Hematopoietic multipotent progenitor cell treated with erythropoietin and hydrocortisone succinate and interleukin-3 and kit ligand, for 17 days (in vitro differentiated cells): ENCODE measurements at places on chromosomes 7 and 10.

- DNase-seq, result no peak
Observed at GRCh38 chr10:43123361-43124093, 14.7 kb upstream of the CSGALNACT2 start.

DNA sequence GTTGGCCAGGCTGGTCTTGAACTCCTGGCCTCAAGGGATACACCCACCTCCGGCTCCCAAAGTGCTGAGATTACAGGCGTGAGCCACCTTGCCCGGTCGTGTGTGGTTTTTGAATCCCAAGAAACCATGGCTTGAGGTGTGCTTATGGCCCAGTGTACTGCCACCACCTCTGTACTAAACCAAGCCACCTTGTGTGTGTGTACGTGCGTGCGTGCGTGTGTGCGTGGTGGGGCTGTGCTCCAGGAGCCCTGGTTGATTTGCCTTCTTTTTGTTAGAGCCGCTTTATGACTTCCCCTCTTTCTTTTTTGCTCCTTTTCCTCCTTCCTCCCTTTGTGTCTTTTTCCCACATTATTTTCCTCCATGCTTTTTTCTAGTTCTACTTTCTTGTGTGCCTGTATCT is 121.4 kb downstream of the CAMK1D start:
- no peak for DNase-seq

GRCh38 chr10:43398939-43399319 is 10.1 kb downstream of the HNRNPF start:
- DNase-seq, result no peak

- DNase-seq, result no peak
Observed at GRCh38 chr10:12327074-12327473, 22.3 kb upstream of the CAMK1D start.

DNA sequence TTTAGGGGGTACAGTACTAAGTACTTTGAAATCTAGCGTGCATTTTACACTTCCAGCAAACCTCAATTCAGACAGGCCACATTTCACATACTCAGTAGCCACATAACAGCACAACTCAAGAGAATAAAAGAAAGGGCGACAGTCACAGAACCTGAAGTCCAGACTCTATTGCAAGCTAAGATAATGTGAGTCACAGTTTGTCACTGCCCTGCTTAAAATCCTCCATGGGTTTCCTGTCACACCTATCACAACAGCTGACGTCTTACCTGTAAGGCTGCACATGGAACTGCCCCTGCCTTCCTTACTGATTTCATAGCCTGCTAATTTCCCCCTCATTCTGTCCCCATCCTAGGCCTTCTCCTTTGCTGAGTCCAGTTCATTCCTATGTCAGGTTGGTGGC is 16.1 kb upstream of the CDK14 start:
- DNase-seq, result no peak

GRCh38 chr7:93723424-93724124 is 149.1 kb upstream of the CALCR start:
- DNase-seq, result no peak

DNA sequence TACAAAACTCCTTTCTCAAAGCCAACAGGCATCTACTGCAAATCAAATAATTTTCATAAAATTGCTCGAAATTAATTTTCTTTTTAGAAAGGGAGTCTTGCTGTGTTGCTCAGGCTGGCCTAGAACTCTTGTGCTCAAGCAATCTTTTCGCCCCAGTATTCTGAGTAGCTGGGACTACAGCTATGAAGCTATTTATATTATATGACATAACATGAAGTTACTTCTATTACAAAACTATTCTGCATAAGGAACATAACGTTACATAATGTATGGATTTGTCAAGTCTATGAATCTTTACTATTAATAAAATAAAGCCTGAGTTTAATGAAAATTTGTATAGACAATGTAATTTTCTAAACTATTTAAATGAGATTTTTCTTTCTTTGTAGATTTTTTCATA is 415.0 kb downstream of the PARD3 start:
- no peak for DNase-seq

DNA sequence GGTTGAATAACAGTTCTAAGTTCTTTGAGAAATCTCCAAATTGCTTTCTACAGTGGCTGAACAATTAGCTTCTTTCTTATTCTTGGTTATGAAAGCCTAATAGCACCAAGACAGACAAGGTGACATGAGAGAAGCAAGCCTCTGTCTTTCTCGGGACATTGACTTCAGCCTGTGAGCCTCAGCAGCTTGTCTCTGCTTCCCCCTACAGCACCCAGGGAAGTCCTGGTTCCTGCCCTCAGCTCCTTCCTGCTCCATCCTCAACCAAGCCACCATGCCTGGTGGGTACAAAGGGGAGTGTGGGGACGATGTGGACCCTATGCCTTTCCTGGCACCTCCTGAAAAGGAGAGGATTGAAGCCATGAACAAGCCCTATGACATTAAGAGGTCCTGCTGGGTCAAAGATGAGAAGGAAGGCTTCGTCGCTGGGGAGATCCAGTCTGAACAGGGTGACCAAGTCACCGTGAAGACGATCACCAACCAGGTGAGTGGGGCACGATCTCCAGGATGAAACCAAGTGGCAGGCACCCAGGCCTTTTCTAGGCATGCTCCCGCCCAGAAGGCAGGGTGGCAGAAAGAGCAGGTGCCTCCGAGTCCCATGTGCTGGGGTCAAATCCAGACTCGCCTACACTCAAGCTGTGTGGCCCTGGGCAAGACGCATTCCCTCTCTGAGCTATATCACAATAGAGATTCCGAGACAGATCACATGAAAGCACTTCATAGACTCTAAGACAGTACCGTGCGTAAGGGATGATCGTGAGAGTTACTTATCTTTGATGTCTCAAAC is 30.8 kb upstream of the KPNA7 start:
- no peak for DNase-seq

- no peak for DNase-seq
Observed at GRCh38 chr7:770741-771166, 43.7 kb upstream of the PRKAR1B start.

- DNase-seq, result no peak
Observed at GRCh38 chr10:14010769-14011574, 319.8 kb downstream of the FRMD4A start.

DNA sequence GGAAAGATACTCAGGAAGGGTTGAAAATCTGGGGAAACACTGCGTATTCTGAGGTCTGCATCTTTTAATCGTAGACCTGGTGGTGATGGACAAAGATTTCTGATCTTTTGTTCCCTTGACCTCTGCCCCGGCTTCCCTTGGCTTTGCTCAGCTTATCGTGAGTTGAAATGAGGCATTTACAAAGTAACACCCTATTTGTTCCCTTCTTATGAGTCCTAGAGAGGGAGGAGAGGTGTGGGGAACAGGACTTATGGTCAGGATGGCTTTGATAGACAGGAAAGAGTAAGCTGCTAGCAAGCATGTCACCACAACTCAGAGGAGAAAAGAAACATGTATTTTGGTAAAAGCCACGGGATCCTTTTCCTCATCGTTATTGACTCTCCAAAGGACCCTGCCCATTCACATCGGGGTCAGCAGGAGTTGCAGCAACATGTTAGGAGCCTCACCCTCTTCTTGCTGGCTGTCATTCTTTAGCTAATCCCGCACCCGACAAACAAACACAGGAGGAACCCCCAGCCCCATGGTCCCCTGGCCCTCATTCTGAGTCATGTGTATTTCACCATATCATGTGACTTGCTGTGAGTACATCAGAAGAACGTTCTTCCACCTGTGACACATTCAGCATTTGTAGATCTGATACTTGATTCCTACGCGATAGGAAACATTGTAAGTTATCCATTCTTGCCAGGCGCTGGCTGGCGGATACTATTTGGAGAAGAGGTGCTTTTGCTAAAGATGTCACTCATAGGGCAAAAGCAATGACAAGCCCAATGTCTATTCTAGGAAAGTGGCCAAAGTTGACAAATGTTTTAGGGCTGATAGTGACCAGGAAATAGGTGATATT is 170.1 kb downstream of the RTKN2 start:
- no peak for DNase-seq

DNA sequence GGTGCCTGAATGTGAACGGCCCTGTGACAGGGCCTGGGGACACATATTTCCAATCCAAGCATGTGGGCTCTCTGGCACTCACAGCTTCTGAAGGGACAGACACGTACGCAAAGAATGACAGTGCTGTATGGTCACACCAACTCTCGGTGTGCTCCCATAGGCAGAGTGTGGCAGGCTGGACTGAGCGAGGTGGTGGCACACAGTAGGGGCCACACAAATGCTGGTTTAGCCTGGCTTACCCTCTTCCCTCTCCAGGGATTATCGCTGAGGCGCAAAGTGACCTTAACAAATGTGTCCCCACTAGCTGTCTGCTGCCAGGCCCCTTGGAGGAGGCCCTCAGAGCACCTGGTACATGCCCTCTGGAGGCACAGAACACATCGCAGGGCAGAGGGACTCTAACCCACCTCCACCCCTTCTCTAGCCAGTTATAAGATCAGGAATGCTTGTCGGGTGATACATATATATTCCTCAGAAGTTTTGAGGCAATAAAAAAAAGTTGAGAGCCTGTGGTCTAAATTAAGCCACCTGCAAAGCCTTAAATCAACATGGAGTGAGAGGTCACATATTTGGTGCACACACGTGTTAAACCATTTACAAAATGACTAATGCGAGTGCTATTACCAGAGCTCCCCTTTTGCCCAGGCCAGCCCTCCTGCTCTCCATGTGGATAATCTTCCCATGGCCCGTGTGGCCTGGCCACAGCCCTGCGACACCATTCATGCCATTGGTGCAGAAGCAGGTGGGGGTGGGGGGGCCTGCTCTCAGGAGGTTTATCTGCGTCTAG is 262.8 kb upstream of the GRB10 start:
- DNase-seq, result no peak

GRCh38 chr7:17129218-17129617 is 169.2 kb upstream of the AHR start:
- no peak for DNase-seq

- DNase-seq, result no peak
Observed at GRCh38 chr10:126476246-126476645, 88.0 kb upstream of the ADAM12 start.

DNA sequence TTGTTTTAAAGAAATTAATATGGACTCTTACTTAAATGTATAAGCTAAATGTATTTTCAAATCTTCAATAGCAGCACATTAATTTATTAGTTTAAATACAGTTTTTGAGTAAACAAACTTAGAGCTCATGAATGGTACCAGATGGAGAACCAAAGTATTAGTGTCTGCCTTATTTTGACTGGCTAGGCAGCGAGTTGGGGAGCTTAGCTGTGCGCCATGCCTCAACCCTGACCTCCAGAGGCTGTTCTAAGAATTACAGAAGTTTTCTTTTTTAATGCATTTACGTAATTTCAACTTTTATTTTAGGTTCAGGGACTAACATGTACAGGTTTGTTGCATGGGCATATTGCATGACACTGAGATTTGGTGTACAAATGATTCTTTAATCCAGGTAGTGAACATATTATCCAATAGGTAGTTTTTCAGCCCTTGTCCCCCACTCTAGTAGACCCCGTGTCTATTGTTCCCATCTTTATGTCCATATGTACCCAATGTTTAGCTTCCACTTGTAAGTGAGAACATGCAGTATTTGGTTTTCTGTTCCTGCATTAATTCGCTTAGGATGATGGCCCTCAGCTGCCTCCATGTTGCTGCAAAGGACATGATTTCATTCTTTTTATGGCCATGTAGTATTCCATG is 166.8 kb downstream of the IQUB start:
- DNase-seq, result no peak

- DNase-seq, result no peak
Observed at GRCh38 chr7:101933688-101934121, 116.3 kb downstream of the CUX1 start.

GRCh38 chr7:88041583-88041982 is 107.5 kb downstream of the ADAM22 start:
- DNase-seq, result no peak

- DNase-seq, result no peak
Observed at GRCh38 chr7:8365499-8366110, 67.8 kb upstream of the NXPH1 start.

- DNase-seq, result no peak
Observed at GRCh38 chr10:71864911-71865361, 13.9 kb upstream of the PSAP start.

DNA sequence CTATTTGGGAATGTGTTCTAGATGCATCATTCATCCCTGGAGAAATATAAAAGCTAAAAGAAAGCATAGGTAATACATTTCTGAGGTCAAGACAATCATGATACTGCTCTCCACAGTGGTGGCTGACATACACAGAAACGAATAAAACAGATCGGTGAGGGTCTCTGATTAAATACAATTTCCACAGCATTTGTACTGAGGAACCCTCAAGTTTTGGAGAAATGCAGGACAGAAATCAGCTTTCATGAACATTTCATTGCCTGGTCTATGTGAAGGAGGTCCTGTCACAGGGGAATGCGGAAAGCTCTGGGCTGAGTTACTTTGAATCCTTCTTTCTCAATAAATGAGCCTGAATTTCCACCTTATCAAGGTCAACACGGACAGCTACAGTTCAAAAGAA is 67.9 kb upstream of the ITGB1 start:
- no peak for DNase-seq

GRCh38 chr7:131327049-131327625 is 539 bp upstream of the MKLN1 start:
- DNase-seq, result no peak

DNA sequence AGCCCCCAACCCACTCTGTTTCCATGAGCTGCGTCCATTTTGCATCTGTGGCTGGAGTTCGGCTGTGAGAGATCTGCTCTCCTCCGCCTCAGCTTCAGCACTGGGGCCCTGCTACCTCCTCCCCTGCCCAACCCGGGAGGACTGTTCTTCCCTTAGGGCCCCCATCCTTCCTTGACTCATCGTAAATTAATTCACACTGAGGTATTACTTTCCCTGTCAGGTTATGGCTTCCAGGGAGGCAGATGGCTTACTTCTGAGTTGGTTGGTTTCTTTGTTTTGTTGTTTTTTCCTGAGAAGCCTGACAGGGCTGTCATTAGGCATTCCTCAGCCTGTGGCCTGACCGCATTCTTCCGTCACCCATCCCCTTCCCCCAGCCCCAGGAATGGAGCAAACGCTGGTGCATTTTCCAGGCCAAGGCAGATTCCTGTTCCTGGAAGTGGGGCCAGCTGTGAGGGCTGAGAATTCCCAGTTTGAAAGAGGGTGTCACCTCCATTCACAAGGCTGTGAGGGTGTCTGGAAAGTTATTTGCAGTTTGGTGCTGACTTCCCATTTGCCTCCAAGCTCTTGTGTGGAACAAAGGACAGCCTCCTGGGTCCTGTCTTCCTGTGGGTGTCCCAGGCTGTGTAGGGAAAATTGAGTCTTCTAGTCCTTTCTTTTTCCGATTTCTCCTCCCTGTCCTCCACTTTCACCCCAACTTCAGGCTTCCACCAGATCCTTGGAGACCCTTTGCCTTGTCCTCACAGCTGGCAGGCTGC is 11.7 kb downstream of the CPA5 start:
- no peak for DNase-seq
